ENCODE measurements at places on chromosomes 13 and 19.
A peak's percentile ranks its signal among the peaks of the same experiment; 100 is the strongest.

DNA sequence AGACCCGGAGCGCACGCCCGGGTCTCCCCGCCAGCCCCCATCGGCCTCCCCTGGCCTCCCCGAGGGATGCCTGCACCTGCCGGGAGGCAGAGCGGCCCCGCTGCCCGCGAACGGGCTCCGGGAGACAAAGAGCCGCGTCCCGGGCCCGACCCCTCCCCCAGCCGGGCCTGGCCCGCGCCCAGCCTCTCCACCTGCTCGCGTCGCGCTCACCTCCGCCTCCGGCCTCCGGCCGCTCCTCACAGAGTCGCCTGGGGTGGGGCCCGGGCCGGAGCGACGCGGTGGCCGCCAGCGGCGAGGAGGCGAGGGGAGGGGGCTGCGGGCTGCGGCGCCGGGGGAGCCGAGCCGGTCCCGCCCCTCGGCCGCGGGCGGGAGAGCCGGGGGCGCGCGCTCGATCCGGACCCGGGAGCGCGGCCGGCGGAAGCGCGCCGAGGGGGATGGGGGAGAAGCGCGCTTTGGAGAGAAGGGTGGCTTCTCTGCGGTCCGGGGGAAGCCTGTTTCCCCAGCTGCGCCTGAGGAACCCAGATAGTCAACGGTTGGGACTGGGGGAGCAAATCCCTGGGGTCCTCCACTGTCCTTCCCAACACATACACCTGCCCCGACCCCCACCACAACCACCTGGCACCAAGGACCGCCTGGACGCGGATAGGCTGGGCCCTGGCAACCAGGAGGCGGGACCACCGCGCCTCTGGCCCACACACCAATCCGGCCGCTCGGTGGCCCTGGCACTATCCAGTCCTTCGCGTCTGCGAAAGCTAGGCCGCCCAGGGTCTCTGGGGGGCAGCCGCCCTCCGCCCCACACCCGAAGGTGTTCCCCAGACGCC is at the start of gene PRR36:
Gene PRR36 (minus strand): TSS at position 315 of the 821 bp plus-strand sequence. CDS start 701 bp downstream, outside the sequence.
- DNase-seq: peak; percentile 67

GRCh38 chr13:51033421-51034185 is 77.5 kb downstream of the C13orf42 start:
- DNase-seq: no peak

DNA sequence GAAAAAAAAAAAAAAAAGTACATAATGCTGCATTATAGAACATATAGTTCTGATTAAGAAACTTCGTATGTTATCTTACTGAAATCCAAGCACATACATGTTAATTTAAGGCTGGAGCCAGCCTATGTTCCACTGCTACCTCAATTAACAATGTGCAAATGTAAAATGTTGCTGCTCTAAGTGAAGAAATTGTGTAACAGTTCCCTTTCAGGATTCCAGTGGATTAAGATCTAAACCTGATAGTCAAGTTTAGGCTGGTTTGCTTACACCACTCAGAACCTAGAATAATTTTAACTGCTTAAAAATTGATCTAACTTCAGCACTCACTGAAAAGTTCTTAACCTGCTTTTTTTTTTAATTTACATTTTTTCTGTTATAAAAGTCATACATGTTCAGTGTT is 4.2 kb downstream of the VPS36 start:
- DNase-seq: no peak

GRCh38 chr13:50025436-50025835 is 10.2 kb downstream of the KCNRG start:
- no peak for DNase-seq

DNA sequence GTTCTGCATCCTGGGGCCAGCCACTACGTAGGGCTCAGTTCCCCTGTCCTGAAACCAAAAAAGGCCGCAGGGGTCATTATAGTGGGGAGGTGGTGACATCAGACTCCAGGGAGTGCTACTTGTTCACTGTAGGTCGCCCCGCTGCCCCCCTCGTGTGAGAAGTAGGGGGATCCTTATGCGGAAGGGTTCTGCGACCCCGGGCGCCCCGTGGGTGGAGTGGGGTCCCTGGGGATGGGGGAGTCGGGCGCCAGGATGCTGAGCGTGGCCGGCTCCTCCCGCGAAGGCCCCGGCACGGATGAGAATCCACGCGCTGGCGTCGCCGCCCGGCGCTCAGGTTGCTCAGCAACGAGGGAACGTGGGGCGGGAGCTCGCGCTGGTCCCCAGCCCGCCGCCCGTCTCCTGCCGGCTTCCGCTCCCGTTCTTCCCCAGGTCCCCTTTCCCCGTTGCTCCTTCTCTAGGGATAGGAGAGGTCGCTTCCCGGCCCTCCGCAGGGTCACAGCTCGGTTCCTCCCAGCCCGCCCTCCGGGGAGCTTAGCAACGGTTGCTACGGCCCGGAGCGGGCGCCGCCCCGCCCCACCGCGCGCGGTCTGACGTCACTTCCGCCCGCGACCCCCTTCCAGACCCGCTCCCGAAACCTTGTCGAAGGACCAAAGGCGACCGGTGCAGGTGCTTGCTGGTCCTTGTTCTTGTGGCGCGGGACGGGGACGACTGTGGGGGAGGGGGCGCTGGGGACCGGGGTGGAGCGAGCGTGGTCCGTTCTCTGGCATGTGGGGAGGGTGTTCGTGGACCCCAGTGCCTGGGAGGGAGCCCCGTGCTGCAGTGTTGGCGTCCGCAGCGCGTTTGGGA is at the start of gene NAT14:
Gene NAT14 (plus strand): TSS at position 596 of the 846 bp plus-strand sequence. CDS start 521 bp downstream, outside the sequence.
- DNase-seq: peak; percentile 70

GRCh38 chr19:6041991-6042481 is 64.1 kb upstream of the RANBP3 start:
- no peak for DNase-seq

DNA sequence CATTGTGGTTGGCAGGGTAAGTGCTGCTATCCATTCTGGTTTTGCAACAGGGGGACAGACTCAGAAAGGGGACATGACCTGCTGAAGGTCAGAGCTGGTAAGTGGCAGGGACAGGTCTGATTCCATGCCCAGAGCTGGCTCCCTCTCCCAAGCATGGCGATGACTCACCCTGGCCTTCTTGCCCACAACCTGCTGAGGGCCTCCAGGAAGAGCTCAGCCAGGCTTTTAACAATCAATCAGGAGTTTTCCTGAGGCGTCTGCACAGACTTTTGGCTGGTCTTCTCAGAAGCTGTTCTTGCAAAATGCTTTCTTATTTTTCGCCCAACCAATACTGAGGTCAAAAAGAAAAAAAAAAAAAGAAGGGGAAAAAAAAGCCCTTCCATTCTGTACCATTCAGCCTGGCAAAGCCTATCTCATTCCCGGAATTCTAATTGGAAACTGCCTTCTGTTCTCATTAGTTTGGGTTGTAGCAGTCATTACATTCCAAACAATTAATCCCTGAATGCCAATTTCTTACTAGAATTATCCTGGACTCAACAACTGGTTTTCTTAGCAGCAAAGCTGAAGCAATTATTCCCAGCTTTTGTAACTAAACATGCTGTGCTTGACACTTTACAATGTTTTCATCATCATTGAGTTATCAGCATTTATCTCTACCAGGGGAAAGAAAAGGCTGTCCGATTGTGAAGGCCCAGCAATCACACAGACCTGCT is 17.7 kb downstream of the SIAH3 start:
- DNase-seq: peak; percentile 81

GRCh38 chr19:30276011-30276882 is 95.9 kb upstream of the ZNF536 start:
- DNase-seq: no peak

DNA sequence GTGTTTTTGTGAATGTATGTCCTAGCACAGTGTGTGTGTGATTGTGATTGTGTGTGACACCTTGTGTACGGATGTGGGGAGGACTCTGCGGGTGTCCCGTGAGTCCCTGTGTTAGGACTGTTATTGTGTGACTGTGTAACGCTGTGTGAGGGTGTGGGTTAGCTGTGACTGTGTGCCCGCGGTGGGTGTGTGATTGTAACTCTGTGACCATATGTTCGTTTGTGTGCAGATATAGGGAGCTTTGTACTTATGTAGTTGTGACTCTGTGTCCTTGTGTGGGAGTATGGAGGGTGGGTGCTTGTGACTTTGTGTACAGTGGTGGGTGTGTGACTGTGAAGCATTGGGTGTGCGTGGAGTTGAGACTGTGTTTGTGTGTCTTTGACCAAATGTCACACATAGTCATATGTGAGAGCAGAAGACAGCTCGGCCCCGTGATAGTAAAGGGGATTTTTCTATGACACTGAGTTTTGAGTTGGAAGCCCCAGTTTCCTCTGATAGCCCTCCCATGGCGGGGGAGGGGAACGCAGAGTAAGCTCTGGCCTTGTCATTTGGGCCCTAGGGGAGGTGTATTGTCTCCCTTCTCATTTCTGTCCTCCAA is 949 bp upstream of the ZNF260 start:
- no peak for DNase-seq

DNA sequence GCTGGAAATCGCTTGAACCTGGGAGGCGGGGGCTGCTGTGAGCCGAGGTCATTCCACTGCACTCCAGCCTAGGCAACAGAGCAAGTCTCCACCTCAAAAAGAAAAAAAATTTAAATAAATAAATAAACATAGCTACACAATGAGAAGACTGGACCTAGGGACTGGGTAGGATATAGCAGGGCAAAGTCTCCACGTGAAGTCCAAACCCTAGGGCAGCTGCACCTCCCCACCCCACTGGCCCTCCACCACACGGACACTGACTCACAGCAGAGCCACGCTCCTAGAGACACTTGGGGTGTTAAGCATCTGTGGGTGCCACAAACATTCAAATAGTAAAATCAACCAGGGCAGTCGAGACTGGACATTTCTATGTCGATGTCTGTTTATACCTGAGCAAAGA is 7.1 kb downstream of the LATS2 start:
- no peak for DNase-seq

DNA sequence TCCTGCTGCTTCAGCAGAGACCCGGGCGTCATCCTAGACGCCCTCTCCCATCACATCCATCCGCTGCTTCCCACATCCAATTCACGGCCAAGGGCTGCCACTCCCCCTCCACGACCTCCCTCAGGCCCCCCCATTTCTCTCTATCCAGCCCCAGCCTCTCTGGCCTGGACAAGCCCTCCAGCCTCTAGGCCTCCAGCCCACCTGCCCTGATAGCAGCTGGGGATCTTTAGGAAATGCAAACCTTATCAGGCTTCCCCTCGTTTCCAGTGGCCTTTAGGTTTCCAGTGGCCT is 51.6 kb downstream of the PEPD start:
- DNase-seq: no peak

GRCh38 chr19:10617409-10618121 is 7.8 kb upstream of the SLC44A2 start:
- peak; percentile 93 for DNase-seq

DNA sequence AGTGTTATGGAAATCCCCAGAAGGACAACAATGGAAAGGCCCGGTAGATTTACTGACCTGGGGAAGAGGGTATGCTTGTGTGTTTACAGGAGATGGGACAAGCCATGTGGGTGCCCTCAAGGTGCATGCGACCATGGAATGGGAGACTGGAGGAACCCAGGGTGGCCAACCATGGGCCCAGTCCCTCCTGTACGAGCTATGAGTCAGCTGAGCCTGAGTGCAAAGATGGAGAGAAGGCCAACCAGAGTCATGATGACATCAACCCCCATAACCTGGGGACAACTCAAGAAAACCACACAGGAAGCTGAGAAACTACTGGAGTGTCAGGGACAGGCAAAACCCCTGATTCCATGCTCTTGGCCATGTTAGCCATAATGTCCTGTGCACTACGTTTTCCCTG is 7.8 kb downstream of the ZNF350 start:
- peak; percentile 41 for DNase-seq

DNA sequence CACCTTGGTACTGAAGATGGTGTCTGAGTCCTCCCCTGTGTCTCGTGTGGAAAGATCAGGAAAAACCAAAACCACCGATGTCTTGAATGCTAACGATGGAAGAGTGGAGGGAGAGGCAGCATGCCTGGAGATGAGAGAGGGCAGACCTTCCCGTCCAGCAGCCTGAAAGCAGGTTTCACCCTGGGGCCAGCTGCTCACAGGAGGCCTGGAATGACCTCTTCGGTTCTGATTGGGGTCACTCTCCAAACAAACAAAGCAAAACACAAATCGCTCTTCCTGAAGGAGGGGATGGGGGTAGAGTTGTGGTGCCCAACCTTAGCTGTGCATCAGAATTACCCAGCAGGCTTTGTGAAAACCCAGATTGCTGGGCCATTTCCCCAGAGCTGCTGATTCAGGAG is 142.3 kb upstream of the SOX1 start:
- DNase-seq: no peak

GRCh38 chr13:29943273-29943672 is 92.9 kb upstream of the UBL3 start:
- DNase-seq: no peak

DNA sequence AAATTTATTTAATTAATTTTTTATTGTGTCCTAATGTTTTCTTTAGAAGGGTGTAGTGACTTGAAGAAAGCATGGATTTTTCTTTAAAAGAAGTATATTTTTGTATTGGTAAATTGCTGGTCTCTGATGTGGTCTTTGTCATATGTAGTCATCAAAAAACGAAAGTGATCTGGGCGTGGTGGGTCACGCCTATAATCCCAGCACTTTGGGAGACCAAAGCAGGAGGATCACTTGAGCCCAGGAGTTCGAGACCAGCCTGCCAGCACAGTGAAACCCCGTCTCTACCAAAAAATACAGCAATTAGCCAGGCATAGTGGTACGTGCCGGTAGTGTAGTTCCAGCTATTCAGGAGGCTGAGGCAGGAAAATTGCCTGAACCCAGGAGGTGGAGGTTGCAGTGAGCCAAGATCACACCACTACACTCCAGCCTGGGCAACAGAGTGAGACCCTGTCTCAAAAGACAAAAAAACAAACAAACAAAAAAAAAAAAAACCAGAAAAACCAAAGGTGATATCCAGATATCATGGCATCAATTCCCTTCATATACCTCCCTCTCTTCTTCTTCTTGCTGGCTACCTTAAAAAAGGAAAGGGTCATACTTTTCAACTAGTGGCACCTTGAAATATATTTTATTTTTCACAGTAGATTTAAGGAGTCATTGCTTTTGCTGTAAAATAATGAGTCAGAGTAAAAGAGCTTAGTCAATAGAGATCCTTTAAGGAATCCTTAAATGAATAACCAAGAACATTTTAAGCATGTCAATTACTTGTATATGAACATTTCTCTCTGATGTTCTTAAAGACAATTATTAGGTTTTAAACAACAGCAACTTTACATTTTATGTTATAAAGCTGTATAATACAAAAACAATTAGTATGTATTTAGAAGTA is 19.9 kb downstream of the KCTD4 start:
- DNase-seq: peak; percentile 56

GRCh38 chr13:90933097-90933826 is 414.2 kb upstream of the MIR17HG start:
- DNase-seq: peak; percentile 67

- peak; percentile 35 for DNase-seq
These were observed 1180.1 kb upstream of the ATXN8OS start for GRCh38 chr13:68927387-68928026.

GRCh38 chr13:34350671-34351070 is 532.7 kb downstream of the RFC3 start:
- DNase-seq: no peak

GRCh38 chr13:97243915-97244781 is 22.0 kb downstream of the MBNL2 start:
- no peak for DNase-seq

All from kidney tubule cell (primary cell).